AG09309 (cell line): ENCODE measurements at places on chromosomes 12 and 14.
A peak's percentile ranks its signal among the peaks of the same experiment; 100 is the strongest.

GRCh38 chr12:119019166-119019565 lies 37.8 kb downstream of the SRRM4 start:
- no peak for DNase-seq

GRCh38 chr14:97705976-97706375 lies 908.8 kb downstream of the VRK1 start:
- no peak for DNase-seq

DNA sequence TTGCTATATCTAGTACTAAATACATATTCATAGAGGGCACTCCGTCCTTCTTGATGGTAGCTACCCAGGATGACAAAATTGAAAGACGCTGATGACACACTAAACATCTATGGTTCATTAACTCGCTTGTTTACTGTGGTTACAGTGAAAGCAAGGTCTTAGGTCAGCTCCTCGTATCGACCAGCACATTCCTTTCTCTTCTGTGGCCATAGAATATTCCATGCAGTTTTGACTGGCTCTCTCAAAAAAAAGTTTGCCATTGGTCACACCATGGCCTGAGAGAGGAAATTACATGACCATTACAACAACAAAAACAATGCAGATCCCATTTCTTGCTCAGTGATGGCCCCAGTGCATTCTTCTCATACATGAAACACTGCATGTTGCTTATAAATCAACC lies 411.4 kb upstream of the SOX5 start:
- DNase-seq, result no peak

DNA sequence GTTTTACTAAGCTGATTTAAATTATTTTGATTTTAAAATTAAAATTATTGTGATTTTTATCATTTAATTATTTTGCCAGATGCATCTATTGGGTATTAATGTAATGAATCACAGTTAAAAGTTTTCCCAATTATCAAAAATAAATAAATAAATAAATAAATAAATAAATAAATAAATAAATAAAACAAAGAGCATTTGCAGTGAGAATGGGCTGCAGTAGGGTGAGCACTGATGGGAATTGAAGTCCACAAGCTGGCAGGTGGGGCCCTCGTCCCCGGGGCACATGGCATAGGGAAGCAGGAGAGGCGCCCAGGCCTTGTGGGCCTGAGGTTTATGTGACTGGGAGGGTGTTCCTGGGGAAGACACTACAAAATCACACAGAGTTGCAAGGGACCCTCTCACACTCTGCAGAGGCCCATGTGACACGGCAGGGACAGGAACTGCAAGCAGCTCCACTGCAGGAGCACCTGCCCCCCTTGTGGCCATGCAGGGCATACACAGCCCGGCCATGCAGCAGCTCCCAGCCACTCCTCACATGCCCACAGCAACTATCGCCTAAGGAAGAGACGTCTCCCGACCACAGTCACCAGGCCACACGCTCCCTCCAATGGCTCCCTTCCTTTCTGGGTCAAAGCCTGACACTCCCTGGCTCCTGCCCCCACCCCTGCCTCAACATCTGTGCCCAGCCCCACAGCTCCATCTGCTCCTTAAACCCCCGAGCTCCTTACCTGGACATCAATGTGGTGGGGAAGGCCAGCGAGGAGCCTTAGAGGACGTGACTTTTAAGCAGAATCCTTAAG lies 256.3 kb upstream of the SFSWAP start:
- no peak for DNase-seq

DNA sequence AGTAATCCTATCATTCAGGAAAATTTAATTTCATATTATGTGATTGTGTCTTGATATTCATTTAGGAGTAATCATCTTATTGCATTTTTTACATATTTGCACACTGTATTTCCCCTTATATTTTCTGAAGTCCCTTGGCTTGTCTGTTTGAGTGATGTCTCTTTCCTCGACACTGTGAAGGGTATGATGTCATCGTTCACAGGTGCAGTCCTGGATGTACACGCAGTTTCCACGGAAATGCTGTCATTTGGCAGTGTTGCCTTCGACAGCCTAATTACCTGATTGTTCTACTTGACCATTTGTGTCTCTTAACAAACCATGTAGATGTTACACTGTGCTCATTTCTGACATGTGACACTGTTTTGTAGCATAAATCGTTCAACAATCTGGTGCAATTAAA lies 1277.0 kb downstream of the TMEM121 start:
- no peak for DNase-seq

DNA sequence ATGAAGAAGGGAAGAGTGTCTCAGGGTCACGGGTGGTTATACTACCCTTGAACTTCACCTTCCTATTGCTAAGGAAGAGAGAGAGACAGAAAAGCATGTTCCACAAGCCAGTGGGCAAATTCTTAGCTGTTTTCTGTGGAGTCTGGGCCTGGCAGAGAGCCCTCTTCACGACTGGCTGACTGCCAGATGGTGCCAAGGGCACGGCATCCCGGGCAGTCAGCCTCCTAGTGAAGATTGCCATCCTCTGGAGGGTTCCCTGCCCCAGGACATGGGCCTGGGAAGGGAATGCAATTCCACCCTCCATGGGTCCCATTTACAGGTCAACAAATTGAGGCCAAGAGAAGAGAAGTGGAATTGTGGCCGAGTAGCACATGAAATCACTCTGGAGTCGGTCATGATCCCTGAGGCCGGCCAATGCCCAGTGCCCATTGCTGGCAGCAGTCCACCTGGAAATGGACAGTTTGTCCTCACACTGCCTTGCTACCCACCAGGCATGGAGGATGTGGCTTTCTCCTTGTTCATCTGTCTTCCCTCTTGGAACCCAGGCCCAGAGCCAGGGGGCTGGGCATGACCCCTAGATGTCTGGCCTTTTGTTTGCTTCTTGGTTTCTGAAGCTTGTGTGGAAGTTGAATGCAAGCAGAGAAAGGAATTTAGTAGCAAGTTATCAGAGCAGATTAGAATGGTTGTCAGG lies 9.9 kb downstream of the TUNAR start:
- no peak for DNase-seq

DNA sequence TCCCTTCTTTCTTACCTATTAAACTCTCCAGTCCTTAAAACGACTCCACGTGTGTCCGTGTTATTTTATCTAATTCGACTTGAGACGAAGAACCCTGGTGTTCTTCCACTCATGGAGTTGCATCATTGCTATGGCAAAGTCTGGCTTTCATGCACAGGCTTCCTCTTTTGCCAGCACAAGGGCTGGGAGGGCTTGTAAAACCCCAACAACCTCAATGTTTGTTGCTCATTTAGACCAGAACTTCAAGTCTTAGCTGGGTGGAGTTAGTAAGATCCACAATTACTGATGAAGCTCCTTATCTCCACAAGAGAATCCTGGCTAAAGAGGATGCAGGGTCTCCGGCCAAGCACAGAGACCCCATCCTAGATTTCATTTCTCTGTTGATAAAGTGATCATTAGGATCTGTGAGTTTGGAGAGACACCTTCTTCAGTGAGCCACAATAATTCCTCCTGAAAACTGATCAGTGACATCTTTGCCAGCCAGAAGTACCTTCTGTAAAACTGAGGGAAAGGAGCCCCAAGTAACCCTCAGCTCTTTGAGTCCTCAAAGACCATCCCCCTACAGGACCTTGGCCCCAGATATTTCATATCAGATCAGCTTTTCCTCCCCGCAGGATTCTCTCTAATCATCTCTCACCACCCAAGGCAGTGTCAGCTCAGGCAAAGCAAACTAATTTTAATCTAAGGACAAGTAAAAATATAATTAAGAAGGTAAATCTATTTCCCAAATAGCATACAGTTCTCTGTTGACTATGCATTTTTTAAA lies 514.6 kb downstream of the FUT8 start:
- DNase-seq, result no peak

- DNase-seq, result no peak
Measured at GRCh38 chr14:101780390-101780789, 18.9 kb downstream of the PPP2R5C start.

DNA sequence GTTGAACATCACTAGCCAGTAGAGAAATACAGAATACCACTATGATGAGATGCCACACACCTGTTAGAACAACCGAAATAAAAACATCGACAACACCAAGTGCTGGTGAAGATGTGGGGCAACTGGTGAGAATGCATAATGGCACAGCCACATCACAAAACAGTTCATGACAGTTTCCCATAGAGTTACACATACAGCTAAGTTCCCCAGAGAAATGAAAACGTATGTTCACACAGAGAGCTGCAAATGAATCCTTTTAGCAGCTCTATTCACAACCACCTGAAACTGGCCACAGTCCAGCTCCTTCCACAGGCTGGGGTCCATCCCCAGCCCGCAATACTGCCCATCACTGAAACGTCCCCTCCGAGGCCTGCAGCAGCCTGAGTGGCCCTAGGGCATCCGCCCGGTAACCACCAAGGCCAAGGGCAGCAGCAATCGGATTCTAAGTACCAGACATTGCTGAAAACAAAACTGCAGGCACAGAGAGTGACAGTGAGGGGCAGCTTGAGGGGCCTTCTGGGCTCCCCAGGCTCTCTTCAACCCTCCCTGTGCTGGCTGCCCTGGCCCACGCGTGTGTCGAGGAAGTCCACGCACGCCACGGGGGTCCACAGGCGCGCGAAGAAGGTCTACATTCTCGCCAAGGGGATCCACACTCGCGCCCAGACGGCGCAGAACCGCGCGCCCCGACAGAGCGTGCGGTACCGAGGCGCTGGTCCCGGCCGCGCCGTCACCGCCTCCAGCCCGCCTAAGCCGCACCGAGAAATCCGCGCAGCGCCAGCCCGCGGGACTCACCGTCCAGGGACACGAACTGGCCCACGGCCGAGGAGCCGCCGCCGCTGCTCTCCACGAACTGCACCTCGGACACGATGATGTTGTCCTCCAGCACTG lies 903 bp downstream of the BRF1 start:
- DNase-seq, result no peak

DNA sequence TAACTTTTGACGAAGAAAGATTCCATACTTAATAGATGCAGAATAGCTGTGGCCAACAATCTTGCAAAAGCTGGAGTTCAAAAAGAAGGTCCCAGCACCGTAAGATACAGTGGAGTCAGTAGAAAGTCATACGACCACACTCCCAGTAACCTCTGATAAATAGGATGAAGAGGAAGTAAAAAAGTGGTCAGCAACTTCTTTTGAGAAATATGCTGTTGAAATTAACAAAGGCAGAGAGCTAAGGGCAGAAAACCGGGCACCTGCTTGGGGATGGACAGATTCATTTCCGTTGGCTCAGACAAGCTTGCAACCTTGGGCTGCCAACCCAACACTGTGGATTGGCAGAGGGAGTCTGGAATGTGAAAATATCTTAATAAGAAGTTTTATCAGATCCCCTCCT lies 40.0 kb downstream of the BTG1 start:
- no peak for DNase-seq

DNA sequence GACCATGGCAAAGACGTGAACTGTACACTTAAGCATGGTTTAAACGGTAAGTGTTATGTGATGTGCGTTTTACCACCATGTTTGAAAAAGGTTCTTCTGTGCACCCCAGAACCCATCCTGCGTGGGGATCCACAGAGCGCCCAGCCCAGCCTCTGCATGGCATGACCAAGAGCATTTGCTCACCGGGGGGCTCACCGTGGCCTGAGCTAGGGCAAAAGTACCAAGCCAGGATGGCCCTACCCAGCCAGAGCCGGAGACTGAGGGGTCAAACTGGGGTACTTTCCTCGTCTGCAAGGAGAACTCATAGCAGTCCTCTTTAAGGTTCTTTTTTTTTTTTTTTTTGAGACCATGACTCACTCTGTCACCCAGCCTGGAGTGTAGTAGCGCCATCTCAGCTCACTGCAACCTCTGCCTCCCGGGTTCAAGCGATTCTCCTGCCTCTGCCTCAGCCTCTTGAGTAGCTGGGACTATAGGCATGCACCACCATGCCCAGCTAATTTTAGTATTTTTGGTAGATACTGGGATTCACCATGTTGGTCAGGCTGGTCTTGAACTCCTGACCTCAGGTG lies 16.4 kb upstream of the ANKRD9 start:
- no peak for DNase-seq

- no peak for DNase-seq
Measured at GRCh38 chr12:45532113-45532512, 197.4 kb upstream of the ARID2 start.

GRCh38 chr12:5745251-5745888 lies 199.7 kb downstream of the ANO2 start:
- DNase-seq, result peak; percentile 25

GRCh38 chr14:69152181-69152901 lies 578 bp downstream of the DCAF5 start:
- DNase-seq, result no peak

DNA sequence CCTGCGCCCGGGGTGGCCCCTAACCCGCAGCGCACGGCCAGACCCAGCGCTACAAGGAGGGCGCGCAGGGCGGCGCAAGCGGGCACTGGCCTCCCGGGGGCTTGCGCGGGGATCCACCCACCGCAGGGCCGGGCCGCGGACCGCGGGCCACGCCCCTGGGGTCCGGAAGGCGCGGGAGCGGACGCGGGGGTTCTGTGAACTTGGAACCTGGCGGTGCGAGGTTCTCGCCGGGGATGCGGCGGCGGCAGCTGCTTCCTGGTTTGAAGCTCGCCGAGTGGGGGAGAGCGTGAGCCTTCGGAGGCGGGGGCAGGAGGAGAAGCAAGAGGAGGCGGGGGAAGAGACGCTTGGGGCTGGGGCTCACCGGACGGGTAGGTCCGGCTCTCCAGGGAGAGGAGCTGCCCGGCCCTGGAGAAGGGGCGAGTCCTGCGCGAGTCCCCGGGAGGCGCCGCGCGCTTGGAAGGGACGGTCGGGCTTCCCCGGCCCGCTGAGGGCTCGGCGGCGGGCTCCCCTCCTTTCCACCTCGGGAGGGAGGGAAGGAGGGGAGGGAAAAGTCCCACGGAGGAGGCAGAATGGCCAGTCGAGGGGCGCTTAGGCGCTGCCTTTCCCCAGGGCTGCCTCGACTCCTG lies at the start of gene PRKCH:
PRKCH (plus strand) TSS at position 195 of the 626 bp plus-strand sequence. CDS start 523 bp downstream, outside the sequence.
- no peak for DNase-seq

DNA sequence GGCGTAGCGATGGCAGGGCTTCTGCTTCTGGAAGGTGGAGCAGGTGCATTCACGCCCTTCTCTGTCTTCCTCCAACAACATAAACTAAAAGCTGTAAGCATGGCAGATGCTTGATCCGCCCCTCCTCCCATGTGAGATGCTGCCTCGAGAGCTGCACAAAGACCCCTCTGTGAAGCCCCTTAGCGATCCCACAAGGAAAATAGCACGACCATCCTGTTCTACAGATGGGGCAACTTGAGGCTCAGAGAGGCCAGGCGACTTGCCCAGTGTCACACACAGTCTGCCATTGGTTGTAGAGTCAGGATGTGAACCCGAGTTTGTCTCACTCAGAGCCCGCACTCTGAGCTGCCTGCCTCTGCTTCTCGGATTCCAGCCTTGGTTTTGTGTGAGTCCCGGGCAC lies 144.4 kb downstream of the SCARB1 start:
- no peak for DNase-seq

- DNase-seq, result no peak
Measured at GRCh38 chr12:48592591-48593086, 22.8 kb upstream of the LALBA start.

DNA sequence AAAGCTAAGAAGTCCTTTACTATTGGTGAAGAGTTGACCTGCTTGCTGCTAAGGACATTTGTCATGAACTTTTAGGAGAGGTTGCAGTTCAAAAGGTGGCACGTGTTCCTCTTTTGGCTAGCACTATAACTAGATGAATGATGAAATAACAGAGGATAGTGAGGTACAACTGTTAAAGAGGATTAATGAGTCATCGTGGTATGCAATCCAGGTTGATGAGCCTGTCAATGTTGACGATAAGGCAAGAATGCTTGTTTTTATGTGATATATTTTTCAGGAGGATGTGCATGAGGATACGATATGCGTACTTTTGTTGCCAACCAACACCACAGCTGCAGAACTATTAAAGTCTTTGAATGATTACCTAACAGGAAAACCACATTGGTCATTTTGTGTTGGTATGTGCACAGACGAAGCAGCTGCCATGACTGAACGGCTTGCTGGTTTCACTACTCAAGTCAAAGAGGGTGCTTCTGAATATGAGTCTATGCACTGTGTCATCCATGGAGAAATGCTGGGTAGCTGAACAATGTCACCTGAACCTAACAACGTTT lies 10.6 kb downstream of the CEP128 start:
- DNase-seq, result peak; percentile 94
